ENCODE measurements at places on chromosomes 11 and 22.
A peak's percentile ranks its signal among the peaks of the same experiment; 100 is the strongest.

- no peak for DNase-seq
Measured at GRCh38 chr22:24465566-24465965, 29.6 kb upstream of the UPB1 start.

DNA sequence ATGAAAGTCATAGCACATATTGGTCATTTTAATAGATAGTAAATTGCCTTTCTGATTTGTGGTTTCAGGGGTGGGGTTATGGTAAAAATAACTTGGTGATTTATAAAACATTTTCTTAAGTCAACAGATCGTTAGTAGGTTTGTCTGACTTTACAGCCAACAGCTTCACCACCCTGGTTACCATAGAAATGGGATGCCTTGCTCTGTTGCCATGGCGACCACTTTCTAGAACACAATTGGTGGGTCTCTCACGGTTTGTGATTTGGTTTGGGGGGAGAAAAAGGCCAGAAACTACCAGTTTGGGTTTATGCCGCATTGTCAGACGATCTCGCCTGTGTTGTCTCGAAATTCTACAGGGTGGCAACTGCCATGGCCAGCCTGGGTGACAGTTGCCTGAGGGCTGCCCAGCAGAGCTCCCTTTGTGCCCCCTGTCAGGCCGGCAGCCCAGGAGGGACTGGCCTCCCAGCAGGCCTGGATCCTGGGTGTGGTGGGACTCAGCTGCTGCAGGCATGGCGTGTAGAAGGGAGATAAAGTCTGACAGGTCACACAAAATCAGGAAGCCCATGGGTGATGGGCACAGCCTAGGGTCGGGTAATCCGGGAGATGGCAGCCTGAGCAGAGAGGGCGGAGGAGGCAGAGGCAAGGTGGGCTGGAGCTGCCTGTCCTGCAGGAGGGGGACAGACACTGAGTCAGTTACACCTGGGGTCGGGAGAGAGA, 30.9 kb downstream of the KCNC1 start:
- no peak for DNase-seq

DNA sequence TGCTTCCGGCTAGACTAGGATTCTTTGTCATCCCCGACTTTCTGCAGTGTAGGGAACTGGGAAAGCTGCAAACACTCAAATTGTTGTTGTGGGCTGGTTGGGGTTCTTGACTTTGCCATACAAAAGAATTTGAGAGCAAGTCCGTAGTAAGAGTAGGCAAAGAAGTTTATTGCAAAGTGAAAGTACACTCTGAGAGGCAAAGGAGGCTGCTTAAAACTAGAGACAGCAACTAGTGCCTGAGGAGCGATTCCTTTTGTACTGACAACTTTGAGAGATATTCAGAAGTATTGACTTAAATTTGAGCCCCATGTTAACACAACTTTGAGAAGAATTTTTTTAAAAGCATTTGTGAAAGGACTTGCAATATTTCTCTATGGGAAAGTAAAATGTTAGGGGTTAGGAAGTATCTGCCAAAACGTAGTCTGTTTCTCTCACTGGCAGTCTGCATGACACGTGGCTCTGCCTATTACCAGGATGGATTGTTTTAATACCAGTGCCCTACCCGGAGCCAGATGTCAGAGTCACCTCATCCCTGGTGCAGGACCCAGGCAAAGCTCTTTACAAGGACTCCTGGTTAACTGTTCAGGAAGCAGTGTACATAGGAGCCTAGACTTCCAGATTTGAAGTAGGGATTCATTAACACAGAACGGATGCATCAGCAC, 85.0 kb upstream of the CLPB start:
- no peak for DNase-seq

GRCh38 chr11:94653561-94653960, 86.4 kb downstream of the PIWIL4 start:
- no peak for DNase-seq

- DNase-seq, result peak; percentile 42
Measured at GRCh38 chr11:124899383-124900145, 1.9 kb upstream of the ROBO4 start.

GRCh38 chr11:70731271-70732022, 333.1 kb downstream of the CTTN start:
- no peak for DNase-seq

- peak; percentile 63 for DNase-seq
Measured at GRCh38 chr22:45882881-45883810, 93.8 kb downstream of the WNT7B start.

- no peak for DNase-seq
Measured at GRCh38 chr11:36156817-36157519, 132.3 kb downstream of the COMMD9 start.

GRCh38 chr11:61679893-61680621, at the start of gene DAGLA:
TSS of gene DAGLA (plus strand) at chr11:61680391. CDS start at chr11:61720156, 39,765 bp downstream.
- peak; percentile 86 for DNase-seq

DNA sequence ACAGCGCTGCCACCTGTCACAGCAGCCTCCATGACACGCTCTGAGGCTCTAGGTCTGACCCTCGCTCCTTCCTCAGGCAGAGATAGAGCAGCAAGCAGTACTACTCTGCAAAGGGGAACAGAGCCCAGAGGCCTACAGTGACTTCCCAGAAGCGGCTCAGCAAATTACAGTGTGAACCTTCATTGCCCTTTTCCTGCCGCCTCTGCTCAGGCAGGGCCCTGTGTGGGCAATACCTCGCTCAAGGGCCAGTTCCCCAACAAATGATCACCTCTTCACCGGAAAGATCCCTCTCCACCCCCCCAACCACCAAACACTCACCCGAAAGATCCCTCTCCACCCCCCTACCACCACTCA, 12.3 kb downstream of the KIAA0930 start:
- no peak for DNase-seq

DNA sequence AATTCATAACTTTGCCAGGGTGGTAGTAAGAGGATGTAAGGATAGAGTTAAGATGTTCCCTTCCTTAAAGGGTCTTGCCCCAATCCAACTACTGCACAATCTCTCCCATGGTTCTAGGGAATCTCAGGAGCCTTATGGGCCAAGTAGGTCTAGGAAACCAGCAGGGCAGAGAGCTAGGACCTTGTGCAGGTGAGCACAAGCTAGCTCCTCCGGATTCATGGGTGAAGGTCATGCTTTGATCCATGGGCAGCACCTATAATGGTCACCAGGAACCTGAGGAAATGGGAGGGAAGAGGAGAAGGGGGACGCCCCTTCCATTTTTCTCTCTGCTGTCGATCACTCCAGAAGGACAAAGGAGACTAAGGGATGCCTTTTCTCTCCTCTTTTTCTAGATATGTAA, 16.8 kb downstream of the KCNJ11 start:
- DNase-seq, result no peak

GRCh38 chr11:116062129-116062489, 557.9 kb upstream of the CADM1 start:
- DNase-seq, result no peak

- DNase-seq, result no peak
Measured at GRCh38 chr11:19905280-19905853, 192.7 kb downstream of the NAV2 start.

- DNase-seq, result no peak
Measured at GRCh38 chr22:40637183-40638150, 948 bp upstream of the MRTFA start.

DNA sequence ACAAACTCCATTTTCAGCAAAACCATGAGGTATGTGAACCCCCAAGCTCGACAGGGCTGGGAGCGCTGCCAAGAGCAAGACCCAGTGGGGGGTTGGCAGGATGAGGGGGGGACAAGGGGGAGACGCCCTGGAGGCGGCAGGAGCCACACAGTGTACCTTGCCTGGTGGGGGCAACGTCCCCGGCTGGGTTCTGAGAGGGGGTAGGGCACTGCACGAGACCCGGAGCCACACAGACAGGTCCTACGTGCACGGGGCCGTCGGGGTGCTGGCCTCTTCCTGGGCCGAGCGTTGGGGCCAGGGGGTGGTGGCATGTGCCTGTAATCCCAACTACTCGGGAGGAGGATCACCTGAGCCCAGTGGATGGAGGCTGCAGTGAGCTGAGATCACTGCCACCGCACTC, 28.8 kb downstream of the TBX1 start:
- no peak for DNase-seq

GRCh38 chr11:73349633-73350032, 26.6 kb upstream of the RELT start:
- no peak for DNase-seq

DNA sequence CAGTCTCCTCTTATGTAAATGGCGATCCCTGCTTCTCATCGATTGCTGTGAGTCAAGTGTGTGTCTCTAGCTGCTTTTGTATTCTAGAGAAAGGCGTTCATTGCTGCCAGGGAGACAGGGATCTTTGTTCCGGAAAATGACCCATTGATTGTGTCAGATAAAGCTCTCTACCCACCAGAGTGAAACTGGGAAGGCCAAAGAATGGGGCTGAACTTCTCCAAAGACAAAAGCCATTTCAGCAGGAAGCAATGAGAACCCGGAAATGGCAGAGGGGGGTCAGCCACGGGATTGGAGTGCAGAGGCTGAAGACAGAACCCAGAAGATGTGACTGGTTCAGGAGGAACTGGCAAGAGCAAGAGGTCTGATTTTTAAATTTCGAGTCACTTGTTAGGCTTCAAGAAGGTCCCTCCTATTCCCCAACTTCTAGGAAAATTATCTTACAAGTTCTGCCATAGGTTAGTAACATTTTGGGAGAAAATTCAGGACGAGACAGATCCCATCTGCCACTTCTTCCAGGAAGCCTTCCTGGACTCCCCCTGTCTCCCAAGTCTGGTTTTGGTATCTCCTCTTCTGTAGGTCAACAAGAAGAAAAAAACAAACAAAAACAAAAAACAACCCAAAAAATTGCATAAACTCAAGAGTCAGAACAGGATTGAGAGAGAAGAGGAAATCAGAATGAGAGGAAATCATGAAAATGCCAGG, 110.6 kb downstream of the NECTIN1 start:
- DNase-seq, result no peak

DNA sequence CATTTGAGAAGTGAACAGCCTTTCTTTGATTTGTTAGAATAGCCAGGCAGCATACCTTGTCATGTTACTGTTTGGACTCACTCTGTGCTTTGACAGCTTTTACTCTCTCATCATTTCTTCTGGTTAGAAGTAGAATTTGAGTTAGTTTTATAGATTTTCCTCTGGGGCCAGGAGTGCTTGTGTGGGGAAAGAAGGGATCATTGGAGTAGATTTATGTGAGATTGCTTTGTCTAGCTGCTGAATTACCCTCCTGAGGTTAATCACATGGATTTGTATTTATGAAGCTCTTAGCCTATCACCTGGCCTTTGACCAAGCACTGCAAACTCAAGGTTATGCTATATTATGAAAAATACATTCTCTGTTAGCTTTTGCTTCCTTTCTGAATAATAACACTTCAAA, 54.3 kb downstream of the SWAP70 start:
- no peak for DNase-seq

DNA sequence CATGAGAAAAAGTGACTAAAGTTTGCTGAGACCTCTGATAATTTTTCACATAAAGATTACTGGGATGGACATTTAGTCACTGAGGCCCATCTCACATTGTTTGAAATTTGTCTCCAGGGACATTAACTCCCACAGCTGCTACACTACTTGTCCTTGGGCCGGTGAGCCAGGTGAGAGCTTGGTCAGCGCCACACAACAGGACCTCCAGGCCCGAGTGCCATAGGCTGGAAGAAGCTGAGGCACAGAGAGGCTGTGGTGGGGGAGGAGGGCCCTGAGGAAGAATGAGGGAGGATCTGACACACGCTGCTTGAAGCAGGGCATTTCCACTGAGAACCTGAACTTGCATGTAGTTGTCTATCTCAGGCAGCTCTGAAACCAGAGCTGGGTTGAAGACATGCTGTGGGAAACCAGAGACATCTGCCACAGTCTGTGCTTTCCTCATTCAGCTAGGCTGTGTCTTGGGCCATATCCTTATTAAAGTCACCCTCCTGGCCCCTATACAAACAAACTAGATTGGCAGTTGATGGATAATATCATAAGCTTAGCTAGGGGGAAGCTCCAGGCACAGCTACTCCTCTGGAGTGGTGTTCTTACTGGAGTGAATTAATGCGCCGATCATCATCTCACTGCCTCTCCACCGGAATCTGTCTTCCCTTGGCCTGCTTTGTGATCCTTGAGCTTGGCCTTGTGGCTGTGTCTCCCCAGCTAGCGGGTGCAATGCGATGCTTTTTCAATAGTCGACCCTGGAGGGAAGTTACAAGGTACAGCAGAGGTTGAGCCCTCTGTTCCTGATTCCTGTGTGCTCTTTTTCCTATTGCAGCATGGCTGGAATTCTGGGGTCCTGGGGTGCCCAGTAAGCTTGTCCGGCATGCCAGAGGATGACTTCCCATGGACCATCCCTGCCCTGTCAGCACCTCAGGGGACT, 225.3 kb upstream of the B3GAT1 start:
- no peak for DNase-seq

DNA sequence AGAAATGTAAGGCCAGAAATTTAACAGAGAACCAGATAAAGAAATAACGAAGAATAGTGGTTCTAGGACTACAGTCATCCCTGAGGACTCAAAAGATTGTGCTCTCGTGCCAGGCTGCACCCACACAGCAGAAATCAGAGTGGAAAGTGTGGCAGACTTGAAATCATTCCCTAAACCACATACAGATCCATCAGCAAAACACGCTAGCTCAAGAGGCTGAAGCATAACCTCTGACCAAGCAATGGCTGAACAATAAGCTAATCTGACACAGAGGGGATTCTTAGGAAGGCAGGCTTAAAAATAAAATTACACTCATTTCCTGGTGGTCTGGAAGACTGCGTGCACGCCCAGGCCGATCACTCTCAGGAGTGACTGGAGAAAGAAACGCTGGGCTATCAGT, 19.0 kb downstream of the NCF4 start:
- no peak for DNase-seq

DNA sequence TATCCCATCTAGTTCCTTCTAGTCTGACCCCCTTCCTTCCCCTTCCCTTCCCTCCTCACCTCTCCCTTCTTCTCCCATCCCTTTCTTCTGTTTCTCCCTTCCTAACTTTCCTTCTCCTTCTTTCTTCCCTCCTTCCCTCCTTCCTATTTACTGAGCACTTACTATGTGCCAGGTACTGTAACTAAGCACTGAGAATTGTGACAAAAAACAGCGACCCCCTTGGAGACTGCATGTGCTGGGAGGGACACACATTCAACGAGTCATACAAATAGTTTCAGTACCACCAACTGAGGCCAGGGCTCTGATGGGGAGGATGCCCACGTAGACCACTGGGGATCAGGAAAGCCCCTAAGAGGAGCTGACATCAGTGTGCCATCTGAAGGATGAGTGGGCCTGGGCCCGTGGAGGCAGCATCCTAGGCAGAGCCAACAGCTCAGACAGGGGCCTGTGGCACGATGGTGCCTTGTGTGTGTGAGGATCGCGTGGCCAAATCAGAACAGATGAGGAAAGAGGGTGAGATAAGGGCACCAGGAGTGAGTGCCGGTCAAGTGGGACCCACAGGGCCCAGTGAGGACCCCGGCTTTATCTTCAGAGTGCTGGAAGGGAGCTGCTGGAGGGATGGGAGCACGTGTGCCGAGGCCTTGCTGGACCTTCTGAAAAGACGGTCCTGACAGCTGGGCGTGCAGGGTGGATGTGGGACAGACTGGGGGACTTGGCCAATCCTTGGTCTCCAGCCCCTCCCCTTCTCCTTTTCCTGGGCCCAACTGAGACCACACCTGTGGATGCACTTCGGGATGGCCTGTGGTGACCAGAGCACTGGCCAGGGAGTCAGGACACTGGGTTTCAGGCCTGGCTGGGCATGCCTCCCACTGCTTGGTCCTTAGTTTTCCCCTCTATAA, 38.4 kb upstream of the CRYBB3 start:
- DNase-seq, result no peak

- DNase-seq, result no peak
Measured at GRCh38 chr11:69822676-69823494, 3.7 kb upstream of the FGF3 start.

- DNase-seq, result peak; percentile 89
Measured at GRCh38 chr11:44621140-44621681, 55.7 kb downstream of the CD82 start.

GRCh38 chr22:44393066-44393465, 80.3 kb upstream of the SHISAL1 start:
- DNase-seq, result peak; percentile 46

All from left forelimb (tissue), 1 donor.